Cortex of kidney (tissue), 1 donor: ENCODE measurements at places on chromosomes 2 and 18.

DNA sequence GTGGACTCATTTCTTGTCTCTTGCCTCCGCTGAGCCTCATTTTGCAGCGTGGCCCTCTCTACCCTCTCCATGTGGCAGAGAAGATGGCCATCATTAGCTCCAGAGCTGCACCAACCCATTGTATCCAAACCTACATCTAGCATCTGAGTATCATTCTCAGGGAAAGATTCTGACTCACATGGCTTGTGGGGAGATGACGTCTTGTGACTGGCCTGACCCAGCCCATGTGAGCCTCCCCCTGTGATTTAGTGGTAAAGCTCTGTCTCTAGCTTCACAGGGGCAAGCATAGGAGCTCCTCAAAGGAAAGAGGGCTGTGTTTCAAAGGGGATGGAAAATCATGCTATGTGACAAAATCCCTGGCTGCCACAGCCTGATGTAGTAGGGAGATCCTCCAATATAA lies 87.4 kb upstream of the RBMS1 start:
- DNase-seq, result no peak

DNA sequence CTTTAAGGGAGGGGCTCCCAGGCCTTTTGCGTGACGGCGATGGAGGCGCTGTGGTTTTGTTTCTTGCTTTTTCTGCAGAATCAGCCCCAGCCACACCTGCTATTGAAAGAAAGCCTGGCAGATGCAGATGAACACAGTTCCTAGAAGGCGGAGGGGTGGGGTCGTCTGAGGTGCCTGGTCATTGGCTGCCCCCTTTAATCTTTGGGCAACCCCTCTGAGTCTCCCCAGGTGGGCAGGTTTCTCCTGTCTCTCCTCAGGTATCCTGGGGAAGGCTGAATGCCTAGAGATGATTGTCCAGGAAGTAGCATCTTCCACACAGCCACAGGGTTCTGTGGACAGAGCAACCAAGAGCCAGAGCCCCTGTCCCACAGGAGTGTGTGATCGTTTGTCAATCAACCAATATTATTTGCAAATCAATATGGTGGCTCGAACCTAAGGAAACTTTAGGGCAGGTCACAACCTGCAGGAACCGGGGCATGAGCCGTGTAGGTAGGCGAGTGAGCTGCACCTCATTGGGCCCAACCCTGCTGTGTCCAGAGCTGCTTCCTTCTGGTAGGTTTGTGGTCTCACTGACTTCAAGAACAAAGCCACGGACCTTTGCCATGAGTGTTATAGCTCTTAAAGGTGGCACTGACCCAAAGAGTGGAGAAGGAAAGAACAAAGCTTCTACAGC lies 104.3 kb downstream of the NDUFA10 start:
- DNase-seq, result no peak

- no peak for DNase-seq
These were observed 14.2 kb upstream of the ANKRD44 start for GRCh38 chr2:197324801-197325200.

DNA sequence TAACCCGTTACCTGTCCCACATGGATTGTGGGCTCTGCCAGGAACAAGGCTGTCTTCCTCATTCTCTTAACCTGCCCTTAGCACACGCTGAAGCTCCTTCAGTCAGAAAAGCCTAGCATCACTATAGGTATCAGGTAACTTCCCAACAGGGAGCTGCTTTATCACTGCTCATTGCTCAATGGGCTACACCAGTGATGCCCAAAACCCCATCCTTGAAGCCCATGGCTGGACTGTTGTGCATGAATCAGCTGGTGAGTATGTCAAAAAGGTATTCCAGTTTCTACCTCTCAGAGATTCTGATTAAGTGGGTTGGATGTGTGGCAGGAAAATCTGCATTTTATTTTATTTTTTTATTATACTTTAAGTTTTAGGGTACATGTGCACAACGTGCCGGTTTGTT lies 362.2 kb downstream of the LRATD1 start:
- no peak for DNase-seq

- DNase-seq, result no peak
These were observed 64.2 kb downstream of the SNTG2 start for GRCh38 chr2:1014802-1015201.

DNA sequence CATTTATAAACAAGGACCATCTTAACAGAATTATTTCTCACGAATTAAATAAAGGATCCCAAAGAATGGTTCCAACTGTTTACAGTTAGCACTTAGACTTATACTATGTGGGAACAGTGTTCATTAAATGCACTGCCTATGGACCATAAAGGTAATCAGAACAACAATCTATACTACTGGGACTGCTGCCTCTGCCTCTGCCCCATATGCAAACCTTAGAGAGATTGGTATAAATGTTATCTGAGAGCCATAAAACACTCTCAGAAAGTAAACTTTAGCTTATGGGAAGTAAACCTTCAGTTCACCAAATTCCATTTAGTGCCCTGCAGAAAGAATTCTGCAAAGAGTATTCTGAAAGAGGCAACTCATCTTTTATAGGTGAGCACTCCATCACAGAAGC lies 448.0 kb downstream of the NCKAP5 start:
- no peak for DNase-seq

- no peak for DNase-seq
These were observed 227.8 kb upstream of the RBMS1 start for GRCh38 chr2:160721089-160722040.

GRCh38 chr2:75162259-75162658 lies 37.1 kb downstream of the TACR1 start:
- no peak for DNase-seq

DNA sequence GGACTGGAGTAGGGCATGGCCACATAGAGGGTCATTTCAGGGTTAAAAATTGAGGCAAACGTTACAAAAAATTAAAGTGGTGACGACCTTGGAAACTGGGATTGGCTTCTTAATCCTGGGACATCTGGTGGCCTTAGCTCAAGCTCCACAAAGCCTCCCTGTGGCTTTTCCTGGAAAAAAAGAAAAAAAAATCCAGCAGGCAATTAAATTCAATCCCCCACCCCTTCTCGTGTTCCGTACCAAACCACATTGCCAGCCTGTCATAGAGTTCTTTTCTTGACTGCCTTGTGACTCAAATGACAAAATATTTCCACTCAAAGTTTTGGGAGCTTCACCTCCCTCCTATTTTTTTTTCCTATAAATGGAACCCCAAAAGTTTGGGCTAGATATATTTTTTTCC lies 195.6 kb downstream of the HRH4 start:
- no peak for DNase-seq

DNA sequence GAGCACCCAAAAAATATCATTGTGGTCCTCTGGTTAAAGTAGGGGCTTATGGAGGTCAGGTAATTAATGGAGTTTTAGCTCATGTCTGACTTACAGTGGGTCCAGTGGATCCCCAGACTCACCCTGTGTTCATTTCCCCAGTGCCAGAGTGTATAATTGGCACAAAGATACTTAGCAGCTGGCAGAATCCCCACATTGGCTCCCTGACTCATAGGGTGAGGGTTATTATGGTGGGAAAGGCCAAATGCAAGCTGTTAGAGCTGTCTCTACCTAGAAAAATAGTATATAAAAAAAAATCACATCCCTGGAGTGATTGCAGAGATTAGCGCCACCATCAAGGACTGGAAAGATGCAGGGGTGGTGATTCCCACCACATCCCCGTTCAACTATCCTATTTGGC lies 1067.6 kb upstream of the ACVR2A start:
- DNase-seq, result no peak

- no peak for DNase-seq
These were observed 7.6 kb upstream of the SNED1 start for GRCh38 chr2:240990726-240991377.

- no peak for DNase-seq
These were observed 25.5 kb downstream of the B4GALT6 start for GRCh38 chr18:31658670-31659575.

- DNase-seq, result no peak
These were observed 455.9 kb upstream of the HS6ST1 start for GRCh38 chr2:128774320-128775216.

- DNase-seq, result no peak
These were observed 5.4 kb downstream of the CTAGE1 start for GRCh38 chr18:22412176-22412911.

- no peak for DNase-seq
These were observed 48.6 kb downstream of the PTGR3 start for GRCh38 chr18:75160364-75160763.

GRCh38 chr18:47999801-48000248 lies 69.4 kb upstream of the SMAD2 start:
- DNase-seq, result no peak

GRCh38 chr2:67652679-67653078 lies 255.5 kb downstream of the ETAA1 start:
- DNase-seq, result no peak

DNA sequence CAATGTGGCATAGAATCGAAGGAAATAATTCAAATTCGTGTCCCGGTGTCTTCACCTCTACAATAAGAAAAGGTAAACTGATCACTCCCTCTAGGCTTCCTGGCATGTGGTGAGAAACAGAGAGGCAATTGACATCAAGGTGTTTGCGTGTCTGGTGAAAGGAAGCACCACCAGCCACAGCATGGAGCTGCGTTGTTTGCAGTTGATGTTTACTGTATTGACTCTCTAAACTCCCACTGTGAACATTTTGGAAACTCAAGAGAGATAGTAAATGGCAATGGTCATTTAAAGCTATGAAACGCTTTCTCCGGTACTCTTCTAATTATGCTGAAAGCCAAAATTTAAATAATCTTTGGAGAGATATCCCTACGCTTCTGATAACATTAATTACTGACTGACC lies 82.6 kb downstream of the SETBP1 start:
- no peak for DNase-seq

DNA sequence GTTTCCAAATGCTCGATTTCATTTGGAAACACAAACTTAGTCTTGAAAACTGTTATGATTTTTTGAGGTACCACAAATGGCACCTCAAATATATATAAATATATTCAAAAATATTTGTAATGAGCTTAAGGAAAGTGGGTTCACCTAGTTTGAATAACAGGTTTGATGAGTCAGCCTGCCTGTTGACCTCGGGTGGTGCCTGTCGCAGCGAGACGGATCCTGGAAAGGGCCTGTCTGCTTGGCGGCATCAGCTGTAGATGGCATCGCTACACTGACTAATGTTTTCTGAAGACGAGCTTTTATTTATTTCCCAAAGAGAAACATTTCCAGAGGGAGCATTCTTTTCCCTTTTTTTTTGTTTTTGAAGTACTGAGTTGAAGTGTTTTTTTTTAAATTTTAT lies 6.9 kb downstream of the ALLC start:
- no peak for DNase-seq

DNA sequence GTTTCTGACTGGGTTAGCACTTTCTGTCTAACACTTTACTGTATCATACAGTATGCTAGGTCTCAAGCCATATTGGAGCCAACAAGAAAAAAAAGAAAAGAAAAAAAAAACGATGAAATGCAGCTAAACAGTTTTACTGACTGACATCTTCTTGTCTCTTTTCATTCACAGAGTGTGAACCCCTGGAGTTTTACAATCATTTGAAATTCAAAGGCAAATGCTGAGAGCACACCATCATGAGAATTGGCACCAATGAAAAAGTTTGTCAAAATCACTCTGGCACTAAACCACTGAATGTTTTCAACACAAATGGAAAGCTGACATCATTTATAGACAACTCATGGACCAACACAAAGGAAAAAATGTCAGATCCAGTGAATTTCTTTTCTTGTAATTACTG lies 513.3 kb downstream of the LRRTM4 start:
- no peak for DNase-seq

DNA sequence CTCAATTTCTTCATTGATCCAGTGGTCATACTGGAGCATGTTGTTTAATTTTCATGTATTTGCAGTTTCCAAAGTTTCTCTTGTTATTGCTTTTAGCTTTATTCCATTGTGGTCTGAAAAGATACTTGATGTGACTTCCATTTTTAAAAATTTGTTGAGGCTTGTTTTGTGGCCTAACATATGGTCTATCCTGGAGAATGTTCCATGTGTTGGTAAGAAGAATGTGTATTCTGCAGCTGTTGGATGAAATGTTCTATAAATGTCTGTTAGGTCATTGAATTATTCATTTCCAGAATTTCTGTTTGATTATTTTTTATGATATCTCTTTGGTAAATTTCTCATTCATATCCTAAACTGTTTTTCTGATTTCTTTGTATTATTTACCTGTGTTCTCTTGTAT lies 139.8 kb upstream of the THUMPD2 start:
- no peak for DNase-seq

- no peak for DNase-seq
These were observed 431.6 kb downstream of the ERBB4 start for GRCh38 chr2:212107014-212107413.

- no peak for DNase-seq
These were observed 99.6 kb upstream of the CERS6 start for GRCh38 chr2:168356477-168356835.

- no peak for DNase-seq
These were observed 9.0 kb downstream of the ALKAL2 start for GRCh38 chr2:278927-279320.

- DNase-seq, result no peak
These were observed 44.6 kb downstream of the INHBB start for GRCh38 chr2:120390381-120391055.

DNA sequence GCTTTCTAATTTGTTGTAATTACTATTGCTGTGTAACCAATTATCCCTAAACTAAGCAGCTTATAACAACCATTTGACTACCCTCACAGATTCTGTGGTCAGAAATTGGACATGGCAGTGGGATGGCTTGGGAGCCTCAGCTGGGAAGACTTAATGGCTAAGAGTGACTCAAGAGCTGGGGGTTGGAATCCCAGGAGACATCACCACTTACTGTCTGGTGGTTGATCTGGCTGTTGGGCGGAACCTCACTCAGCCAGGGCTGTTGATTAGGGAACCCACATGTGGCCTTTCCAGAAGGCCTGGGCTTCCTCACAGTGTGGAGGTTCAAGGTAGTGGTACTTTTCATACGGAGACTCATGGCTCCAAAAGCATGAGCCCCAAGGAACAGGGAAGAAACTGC lies 49.8 kb downstream of the E2F6 start:
- DNase-seq, result no peak

DNA sequence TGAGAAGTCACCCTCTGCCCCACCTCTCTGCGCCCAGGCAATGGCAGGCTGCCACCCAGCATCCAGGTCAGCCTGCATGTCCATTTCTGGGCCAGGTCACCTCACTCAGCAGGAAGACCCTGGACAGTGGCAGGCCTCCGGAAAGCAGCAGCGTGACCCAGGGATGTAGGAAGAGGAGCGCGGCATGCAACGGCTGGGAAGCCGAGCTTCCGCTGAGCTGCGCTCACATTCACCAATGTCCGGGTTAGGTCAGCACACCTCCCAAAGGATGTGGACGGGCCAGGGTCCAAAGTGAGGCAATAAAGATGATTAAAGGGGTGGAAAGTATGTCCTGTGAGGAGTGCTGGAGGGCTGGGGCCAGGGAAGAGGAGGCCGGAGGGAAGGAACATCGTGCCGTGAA lies 174.5 kb downstream of the CTIF start:
- no peak for DNase-seq

DNA sequence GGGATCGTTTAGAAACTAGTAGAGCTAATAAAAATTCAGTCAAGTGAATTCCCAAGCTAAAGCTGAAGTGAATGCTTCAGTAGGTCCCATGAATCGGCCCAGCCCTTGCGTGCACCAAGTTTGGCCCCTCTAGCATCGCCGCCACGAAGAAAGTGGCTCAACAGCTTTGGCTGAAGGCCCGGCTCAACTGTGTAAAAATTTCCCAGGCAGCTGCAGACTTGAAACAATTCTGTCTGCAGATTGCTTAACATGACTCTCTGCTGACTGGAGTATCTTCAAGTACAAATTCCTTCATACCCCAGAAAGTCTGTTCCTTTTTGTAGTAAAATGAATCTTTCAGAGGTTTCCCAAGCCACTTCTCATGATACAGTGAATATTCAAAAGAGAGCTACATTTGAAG lies 32.7 kb downstream of the ALMS1 start:
- DNase-seq, result no peak
